Activated CD8-positive, alpha-beta memory T cell treated with anti-CD3 and anti-CD28 coated beads for 24 hours (primary cell): ENCODE measurements at places on chromosomes 5 and 9.
A peak's percentile ranks its signal among the peaks of the same experiment; 100 is the strongest.

- no peak for DNase-seq
Observed at GRCh38 chr9:133958756-133959155, 33.4 kb downstream of the VAV2 start.

GRCh38 chr9:131798246-131798645 is 58.4 kb upstream of the RAPGEF1 start:
- no peak for DNase-seq

DNA sequence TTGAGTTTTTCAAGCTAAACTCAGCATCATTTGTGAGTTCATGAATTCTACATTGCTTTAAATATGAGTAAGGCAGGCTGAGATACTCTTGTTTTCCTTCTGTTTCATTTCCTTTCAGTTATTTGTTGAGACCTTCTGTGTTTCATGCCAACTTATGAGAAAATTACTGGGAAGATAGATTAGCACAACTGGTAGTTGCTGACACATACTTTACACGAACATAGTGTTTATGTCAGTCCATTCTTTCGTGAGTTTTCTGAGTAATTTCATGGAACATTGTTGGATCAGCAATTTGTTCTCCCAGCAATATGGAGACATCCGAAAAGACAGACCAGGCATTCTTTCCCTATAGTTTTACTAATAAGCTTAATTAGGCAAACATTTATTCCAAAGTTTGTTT is 102.0 kb upstream of the SMC5 start:
- DNase-seq = no peak

DNA sequence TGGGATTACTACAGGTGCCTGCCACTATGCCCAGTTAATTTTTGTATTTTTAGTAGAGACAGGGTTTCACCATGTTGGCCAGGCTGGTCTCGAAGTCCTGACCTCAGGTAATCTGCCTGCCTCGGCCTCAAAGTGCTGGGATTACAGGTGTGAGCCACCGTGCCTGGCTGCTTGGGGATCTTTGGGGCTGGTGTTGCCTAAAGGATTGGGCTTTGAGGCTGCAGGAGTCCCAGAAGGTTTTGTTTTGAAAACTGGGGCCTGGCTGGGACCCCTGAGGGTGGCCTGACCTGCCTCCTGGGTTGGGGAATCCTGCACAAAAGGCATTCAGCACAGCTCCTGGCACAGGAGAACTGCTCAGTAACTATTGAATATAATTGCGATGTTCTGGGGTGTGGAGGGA is 25.1 kb upstream of the SHB start:
- no peak for DNase-seq

GRCh38 chr5:81007637-81008027 is 47.5 kb downstream of the RASGRF2 start:
- peak; percentile 69 for DNase-seq

GRCh38 chr5:179120421-179120861 is 60.3 kb downstream of the ZNF354C start:
- DNase-seq = no peak

- DNase-seq = no peak
Observed at GRCh38 chr5:129717751-129718310, 30.1 kb upstream of the MINAR2 start.

- no peak for DNase-seq
Observed at GRCh38 chr9:137372693-137373610, 50.0 kb downstream of the EXD3 start.

GRCh38 chr9:107667231-107668070 is 177.9 kb upstream of the KLF4 start:
- no peak for DNase-seq

- no peak for DNase-seq
Observed at GRCh38 chr9:108836319-108836718, 19.5 kb downstream of the ACTL7B start.

GRCh38 chr5:153968761-153969562 is 69.7 kb downstream of the FAM114A2 start:
- no peak for DNase-seq

- no peak for DNase-seq
Observed at GRCh38 chr9:2050236-2050635, 35.1 kb downstream of the SMARCA2 start.

- DNase-seq = no peak
Observed at GRCh38 chr5:50694027-50694590, 27.7 kb downstream of the PARP8 start.

DNA sequence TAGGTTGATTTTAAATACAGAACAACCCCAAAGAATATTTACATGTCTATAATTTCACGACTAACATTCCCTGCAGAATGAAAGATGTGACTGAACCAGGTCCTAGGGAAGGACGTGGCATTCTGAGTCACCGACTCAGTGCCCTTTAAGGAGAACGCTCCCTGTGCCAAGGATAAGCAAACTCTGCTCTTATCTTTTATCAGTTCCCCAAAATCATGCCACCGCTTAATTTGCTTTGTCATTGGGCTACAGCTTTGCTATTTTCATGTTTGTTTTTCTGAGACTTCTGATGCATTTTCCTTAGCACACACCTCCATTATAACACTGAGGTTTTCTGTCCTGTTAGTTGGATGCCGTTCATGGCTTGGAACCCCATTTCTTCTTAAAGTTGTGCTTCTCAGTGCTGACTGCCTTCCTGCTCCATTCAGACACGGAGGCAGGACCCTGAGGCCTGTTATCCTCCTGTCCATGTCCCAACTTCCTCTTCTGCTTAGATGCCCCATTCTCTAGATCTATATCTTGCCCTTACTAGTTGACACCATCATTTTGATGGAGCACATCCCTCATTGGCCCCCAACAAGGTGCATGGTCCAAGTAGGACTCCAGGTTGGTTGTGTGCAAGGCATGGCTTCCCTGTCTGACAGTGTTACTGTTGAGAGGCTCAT is 11.2 kb upstream of the SEMA4D start:
- no peak for DNase-seq

DNA sequence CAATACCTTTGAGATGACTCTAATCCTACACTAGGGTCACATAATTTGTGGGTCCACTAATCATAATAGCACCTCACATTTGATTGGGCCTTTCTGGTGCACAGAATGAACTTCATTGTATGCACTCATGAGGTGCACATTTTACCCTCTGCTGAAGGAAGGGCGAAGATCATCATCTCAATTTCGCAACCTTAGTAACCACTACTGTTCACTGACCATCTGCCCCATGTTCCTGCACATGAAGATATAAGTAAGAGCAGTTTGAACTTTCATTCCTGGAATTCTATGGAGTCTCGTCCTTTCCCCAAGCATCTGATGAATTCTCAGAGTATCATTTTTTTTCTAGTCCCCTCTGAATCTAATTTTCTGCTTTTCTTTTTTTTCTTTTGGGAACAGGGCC is 21.2 kb downstream of the GAS1 start:
- DNase-seq = no peak

DNA sequence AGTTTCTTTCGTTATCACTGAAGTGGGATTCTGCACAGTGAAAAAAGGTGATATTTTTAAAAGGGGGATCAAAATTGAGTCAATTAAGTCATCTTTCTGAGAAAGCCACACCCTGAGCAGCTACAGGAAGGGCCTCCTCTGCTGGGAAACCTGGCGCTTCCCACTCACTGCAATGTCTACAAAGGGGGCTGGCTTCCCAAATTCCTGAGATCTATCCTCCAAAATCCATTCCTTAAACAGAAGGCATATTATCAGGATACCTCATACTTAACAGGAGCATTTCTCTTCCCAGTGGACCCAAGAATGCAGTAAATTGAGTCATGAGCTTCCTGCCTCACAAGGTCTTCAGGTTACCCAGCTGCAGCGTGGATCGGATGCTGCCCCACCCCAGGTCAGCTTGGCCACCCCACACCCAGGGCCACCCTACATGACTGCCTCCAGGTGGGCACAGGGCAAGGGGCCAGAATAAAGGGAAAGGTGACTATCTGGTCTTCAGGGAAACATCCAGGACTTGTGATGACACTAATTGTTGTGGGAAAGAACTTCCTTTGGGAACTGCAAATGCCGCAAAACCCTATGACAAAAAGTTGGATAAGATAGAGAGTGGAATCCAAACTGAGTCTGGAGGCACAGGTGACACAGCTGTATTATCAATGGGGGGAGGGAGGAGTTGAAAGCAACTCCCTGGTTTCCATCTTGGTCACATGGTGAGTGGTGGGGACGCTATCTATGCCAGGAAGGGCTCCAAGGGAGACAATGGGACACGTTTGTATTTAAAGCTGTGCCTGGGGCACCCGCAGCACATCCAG is 42.3 kb downstream of the ROR2 start:
- DNase-seq = no peak

GRCh38 chr5:174056064-174056847 is 10.8 kb downstream of the NSG2 start:
- DNase-seq = no peak

DNA sequence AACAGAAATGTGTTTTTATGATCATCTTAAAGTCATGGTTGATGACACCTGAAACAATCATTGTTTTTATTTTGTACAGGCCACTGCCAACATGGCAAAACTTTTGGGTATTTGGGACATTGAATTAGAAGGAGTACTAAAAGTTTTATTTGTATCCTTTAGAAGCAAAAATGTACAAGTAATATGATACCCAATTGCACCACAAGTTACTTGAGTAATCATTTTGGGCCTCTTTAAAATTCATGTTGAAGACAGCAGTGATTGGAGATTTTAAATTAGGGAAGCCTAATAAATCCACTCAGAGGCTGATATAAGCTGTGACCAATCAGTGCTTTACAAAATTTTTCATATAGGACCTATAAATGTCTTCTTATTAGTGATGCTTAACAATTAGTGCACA is 212.9 kb downstream of the MARCHF11 start:
- DNase-seq = no peak

DNA sequence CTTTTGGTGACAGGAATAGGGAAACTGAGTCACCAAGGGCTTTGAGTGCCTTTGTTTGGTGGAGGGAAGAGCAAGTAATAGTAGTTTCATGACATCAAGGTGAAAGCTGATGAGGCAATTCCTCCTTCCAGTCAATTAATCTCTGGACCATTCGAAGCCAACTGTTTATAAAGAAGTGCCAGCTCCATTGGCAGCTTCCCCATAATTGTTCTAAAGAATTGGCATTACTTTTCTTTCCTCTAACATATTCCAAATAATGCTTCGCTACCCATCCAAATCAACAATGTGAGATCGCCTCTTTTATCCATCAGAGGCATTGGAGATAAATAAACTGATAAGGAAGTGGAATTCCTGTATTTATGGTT is 132.4 kb downstream of the NPR3 start:
- no peak for DNase-seq

- no peak for DNase-seq
Observed at GRCh38 chr9:113966394-113966793, 90.3 kb downstream of the ZNF618 start.

DNA sequence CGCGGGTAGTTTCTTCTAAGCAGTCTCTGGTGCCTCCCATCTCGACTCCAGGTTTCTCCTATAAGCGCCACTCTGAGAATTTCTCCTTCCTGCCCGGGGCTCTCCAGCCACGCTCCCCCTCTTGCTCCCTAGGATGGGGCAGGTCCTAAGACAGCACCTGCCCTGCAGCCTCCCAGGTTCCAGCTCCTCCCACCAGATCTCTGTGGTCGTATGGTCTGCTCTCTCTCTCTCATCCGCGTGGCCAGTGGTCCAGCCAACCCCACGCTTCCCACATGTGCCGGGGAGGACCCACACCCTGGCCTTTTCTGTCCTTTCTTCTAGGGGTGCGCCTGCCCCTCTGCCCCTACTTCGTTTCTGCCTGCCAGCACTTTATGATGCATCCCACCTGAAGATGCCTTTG is 40.5 kb downstream of the MVB12B start:
- DNase-seq = no peak

GRCh38 chr5:24110004-24110615 is 534.7 kb downstream of the CDH10 start:
- no peak for DNase-seq

- no peak for DNase-seq
Observed at GRCh38 chr5:80348171-80348570, 28.4 kb downstream of the SPZ1 start.

- DNase-seq = no peak
Observed at GRCh38 chr5:72434056-72434780, 73.0 kb downstream of the ZNF366 start.

GRCh38 chr9:99105152-99106043 is 485 bp downstream of the TGFBR1 start:
- DNase-seq = peak; percentile 81

- DNase-seq = no peak
Observed at GRCh38 chr5:127290019-127290945, at the start of gene MEGF10. TSS of gene MEGF10 (plus strand) at chr5:127290796. CDS start at chr5:127331309, 40,513 bp downstream.

DNA sequence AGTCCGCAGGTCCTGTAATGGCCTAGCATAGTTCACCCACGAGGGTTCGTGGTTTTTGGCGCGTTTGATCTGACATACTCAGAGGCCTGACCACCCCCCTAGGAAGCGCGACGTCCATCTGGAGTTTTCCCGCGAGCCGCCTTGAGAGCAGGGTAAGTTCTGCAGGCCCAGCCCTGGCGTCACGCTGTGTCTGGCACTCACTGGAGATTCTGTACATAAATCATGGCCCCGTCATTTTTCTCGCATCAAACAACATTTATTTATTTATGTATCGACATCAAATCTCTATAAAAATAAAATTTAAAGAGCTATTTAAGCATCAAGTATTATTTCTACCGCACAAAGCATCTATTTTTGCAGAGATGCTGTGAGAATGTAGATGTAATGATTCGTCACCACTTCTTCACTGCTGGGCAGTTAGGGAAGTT is 437 bp upstream of the TRIM41 start:
- DNase-seq = no peak

DNA sequence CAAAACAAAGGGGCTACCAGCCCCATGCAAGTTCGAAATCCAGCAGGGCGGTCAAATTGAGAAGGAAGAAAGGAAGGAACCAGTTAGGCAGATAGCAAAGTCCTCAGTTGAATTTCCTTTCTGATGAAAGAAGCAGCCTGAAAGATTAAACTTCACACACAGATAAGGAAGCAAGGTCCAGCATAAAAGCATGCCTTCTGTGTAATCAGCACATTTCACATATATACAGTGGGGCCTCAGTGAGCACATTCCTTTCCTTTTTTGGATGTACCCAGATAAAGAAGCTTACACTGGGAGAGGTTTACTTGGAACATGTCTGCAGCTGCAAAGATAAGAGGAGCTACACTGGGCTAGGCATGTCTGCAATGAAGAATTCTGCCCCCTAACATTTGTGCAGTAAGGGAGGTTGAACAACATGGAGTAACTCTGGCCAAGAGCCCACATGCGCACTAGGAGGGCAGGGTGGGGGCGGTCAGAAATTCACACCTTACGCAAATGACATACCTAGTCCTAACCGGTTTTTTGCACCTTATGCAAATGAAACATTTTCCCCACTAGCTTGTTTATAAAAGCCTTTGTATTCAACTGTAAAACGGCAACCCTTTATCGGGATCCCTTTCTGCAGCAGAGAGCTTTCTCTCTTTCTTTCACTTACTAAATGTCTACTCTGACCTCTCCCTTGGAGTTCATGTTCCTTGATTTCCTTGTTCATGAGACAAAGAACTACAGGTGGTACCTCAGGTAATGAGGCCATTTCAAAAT is 149.7 kb upstream of the FBXL17 start:
- no peak for DNase-seq

GRCh38 chr5:27474047-27474309 is 435.6 kb upstream of the CDH9 start:
- DNase-seq = no peak
